ENCODE measurements at places on chromosomes 5 and 9.

DNA sequence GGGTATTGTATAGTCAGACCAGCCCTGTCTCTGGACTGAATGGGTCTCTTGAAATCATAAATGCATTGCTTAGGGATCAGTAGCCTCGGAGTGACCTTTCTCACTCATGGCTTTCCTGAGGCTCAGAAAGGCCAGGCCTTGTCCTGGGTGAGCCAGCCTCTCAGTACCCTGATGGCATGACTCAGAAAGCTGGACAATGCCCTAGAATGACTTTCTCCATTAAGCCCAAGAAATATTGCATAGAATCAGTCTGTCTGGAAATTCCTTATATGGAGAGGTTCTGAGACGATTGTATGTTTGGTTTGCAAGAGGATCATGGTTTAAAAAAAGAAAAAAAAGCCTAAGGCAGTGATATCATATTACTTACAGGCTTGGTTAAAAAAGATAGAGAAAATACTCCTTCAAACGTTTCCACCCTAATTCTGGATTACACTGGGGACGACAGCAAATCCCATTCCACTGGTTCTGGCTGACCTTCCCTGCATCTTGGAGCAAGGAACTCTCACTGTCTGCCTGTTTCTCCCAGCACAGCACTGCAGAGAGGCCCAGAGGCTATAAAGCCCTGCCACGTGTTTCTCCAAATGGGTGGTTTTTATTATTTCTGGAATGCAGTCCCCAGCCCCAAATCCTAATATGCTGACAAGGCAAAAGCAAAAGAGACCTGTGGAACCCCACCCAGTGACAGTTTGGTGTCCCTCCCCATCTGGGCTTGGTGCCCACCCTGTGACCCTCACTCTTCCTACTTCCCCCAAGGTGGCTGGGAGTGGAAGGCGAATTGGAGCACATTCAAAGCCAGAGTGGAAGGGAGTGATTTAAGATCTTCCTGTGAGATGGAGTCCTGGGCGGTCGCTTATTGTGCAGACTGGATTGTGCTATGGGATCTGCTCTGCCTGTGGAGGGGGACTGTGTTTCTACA, 34.4 kb downstream of the MAP1B start:
- DNase-seq = no peak

DNA sequence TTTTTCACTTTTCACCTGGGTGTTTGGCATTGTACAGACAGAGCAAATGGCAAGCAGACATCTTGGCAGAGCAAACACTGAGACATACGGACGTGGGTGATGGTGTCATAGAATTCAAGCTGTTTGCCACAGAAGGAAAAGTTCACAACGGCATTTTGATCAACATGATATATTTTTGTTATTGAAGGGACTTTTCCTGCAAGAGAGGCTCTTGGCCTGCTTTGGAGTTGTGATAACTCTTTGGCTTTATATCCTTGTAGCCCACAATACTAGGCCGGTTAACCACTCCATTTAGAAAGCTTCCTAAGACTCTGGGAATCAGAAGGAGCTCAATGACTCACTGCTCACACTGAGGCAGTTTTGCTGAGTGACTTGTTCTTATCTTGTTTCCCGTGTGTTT, 1038.3 kb downstream of the TLE1 start:
- no peak for DNase-seq

DNA sequence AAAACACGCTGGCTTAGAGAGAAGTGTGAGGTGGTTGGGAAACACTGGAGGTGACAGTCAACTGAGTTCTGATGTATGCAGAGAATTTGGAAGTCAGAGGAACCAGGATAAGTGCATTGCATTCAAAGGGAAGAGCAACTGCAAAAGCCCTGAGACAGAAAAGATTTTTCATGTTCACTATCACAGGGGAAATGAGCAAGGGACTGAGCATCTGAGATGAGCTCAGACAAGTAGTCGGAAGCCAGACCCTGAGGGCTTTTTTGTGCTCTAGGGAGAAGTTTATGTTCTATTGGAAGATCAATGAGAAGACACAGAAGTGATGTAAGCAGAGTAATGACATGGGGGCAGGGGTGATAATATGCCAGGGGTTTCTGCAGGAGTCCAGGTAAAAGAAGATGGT, 97.5 kb downstream of the HTR4 start:
- DNase-seq = no peak

DNA sequence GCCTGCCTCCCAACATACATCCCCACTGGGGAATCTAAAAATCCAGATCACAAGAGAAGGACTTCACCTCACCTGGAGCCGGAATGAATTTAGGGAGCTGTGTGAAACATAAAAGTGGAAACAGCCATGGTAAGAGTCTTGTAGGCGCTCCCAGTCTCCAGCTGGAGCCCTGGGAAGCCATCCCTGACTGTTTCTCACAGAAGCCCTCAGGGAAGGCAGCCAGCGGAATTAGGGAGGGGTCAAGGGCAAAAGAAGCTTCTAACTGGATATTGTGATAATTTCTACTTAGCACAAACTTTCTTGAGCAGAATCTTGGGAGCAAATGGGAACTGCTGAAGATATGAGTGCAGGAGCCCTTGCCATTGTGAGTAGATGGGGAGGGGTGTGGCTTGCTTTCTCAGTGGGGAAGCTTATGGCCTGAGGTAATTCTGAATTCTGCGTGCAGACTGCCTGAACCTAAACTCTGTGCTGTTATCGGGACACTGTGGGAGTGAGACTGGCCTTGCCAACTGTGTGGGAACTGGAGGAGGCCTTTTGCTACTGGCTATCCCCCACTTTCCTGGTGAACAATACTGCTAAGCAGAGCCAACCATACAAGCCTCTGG, 174.4 kb upstream of the SMC2 start:
- no peak for DNase-seq

DNA sequence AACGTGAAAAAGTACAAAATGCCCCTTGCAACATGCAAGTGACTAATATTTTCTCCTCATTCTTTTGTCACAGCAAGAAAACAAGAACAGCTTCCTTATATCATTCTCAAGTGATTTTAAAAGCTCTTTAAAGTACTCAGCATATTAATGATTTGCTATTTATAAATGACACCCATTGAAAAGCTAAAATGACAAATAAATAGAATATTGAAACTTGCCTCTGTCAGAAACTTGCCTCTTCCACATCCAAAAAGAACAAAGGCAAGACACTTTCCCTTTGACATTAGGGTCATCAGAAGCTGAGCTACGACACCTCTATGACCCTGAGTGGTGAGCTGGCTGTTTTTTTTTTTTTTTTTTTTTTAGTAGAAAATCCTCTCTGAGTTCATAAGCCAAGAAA, 339.6 kb upstream of the ITGA1 start:
- no peak for DNase-seq

- no peak for DNase-seq
Measured at GRCh38 chr9:37377688-37378612, 44.5 kb upstream of the GRHPR start.

DNA sequence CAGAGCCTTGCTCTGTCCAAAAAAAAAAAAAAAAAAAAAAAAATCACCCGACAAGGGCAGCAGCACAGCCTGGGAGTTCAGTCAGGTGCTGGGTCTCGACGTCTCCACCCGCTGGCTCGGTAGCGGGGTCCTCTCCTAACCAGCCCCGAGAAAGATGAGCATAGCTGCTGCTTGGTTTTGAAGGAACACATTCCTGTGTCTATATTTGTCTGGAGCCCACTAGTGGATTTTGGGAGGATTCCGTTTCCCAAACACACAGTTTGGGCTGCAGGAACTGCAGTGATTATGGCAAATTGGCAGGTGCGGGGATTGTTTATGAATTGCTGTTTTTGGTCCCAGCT, 1.2 kb downstream of the OTULINL start:
- no peak for DNase-seq

- DNase-seq = no peak
Measured at GRCh38 chr9:93093877-93094657, 1.9 kb upstream of the CARD19 start.

DNA sequence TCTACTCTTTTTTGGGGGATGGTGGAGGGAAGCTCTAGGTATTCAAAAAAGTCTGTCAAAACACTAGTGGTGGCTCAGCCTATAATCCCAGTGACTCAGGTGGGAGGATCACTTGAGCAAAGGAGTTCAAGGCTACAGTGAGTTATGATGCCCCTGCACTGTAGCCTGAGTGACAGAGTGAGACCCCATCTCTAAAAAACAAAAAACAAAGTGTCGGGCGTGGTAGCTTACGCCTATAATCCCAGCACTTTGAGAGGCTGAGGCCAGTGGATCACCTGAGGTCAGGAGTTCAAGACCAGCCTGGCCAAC, 15.8 kb upstream of the SLC35D2 start:
- DNase-seq = no peak

- no peak for DNase-seq
Measured at GRCh38 chr9:129490583-129491486, 130.1 kb downstream of the C9orf50 start.

GRCh38 chr9:136707011-136707410, 5.4 kb upstream of the DIPK1B start:
- no peak for DNase-seq

DNA sequence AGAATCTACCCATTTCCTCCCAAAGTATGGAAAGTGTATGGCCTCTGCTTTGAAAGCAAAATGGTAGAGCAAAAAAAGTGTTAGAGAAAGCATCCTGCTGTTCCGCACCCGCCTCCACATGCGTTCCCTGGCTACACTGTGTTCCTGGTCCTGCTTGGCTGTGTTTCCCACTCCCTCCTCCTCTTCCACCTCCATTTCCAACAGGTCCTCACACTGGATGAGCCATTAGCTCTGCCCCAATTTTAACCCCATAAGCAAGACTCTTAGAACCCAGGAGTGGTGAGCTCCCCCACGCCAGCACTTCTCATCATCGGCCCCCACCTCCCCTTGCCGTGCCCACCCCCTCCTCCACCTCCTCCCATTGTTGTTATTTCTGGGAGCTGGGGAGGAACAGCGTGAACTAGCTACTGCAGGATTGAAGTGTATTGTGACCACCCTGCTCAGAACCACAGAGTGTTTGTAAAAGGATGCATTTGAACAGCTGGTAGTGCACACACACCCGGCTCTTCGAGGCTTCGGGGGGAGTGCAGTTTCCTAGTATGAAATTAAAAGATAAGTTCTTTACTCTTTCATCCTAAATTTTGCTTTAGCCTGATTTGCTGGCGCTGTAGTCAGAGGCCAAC, 120.0 kb downstream of the PDZD2 start:
- no peak for DNase-seq

- DNase-seq = no peak
Measured at GRCh38 chr5:146082798-146083197, 22.6 kb downstream of the PLAC8L1 start.

DNA sequence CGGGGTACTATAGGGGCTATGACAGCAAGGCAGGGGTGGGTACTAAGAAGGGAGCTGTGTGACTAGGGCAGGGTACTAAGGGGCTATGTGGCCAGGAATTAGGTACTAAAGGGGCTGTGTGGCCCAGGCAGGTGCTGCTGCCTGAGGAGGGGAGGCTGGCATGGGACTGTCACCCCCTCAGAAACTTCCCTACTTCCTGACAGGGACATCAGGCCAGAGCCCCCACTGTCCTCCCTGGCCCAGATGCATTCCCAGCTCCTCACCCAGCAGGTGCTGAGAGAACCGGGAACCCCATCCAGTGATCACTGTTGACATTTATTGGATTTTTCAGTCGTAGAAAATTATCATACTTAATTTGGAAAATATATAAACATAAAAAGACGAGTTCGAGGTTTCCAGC, 26.6 kb downstream of the IRX2 start:
- DNase-seq = no peak

Data from type B pancreatic cell (in vitro differentiated cells).